ENCODE measurements at places on chromosomes 6 and 20.

- no peak for DNase-seq
Observed at GRCh38 chr6:4172368-4172767, 37.0 kb upstream of the ECI2 start.

- DNase-seq = no peak
Observed at GRCh38 chr6:40347571-40348011, 239.6 kb downstream of the LRFN2 start.

- no peak for DNase-seq
Observed at GRCh38 chr6:116431964-116432595, 29.1 kb upstream of the CALHM6 start.

DNA sequence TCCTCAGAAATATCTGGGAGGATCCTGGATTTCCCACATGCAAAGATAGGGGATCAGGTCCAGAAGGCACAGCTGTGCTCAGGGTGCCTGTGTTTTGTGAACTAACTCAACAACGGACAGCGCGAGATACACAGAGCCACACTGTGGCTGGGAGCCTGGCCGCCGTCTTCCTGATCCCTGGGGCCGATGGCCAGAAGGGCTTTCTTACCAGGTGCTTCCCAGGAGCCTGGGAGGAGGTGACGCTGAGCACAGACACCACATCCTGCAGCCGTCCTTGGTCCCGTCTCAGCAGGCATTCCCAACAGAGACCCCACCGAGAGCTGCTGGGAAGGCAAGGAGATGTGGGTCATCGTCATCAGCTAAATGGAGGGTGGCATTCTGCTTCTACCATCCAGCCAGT, 144.6 kb upstream of the AFDN start:
- DNase-seq = no peak

DNA sequence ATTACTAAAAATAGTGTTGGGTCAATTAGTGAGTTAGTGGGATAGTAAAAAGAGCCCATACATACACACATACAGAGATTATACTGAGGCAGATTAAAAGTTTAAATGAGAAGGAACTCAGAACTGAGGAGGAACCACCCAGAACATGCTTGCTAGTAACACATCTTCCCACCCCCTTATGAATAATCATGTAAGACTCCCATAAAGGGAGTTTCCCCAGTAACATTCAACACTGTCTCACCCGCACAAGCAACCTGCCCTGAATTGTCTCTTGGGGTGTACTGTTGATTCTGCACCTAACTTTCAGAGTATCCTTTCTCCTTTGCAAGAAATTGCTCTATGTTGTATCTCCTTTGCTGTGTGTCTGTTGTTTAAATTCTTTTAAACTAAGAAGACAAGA, 11.1 kb upstream of the HLA-DQB2 start:
- no peak for DNase-seq

DNA sequence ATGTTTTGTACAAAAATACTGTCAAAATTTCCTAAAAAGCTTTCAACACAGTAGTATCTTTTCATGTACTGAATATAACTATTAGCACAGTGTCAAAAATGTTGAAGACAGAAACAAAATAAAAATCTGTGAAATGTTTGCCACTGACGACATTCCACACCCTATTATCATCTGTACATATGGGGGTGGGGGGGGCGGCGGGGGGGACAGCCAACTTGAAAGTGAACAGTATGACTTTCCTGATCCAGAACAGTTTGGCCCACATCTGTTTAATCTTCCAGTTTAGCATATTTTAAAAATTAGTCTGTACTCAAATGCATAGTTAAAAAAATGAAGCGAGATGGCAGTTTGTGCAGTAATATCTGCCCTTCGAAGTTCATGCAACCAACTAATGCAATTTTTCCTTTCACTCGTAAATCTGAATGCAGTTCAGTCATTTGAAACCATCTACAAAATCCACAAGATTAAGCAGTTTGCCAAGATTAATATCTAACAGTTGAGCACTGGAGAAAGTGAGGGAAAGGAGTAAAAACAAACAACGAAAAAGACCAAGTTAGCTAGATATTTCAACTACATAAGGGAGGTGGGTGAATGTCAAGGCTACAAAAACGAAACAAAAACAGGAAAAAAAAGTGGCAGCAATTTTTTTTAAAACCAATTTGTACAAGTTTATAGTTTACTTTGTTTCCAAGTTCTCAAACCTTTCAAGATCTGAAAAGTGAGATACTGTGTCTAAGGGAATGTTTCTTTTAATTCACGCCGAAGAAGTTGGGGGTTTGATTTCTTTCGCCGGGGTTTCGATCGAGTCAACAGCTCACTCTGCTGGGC, 1.9 kb downstream of the CITED2 start:
- DNase-seq = no peak

DNA sequence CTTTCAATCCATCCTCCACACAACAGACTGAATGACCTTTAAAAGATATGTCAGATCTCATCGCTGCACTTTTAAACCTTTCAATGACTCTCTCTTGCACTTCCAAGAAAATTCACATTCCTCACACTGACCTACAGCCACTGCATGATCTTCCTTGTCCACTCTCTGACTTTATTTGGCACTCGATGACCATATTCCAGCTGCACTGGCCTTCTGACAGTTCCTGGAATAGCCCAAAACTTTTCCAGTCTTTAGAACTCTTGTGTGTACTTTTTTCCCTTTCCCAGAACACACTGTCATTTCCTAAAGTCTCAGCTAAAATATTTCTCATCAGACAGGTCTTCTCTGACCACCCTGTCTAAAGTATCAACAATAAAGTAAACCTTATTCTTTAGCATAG, 174.6 kb downstream of the ADGRG6 start:
- DNase-seq = no peak

DNA sequence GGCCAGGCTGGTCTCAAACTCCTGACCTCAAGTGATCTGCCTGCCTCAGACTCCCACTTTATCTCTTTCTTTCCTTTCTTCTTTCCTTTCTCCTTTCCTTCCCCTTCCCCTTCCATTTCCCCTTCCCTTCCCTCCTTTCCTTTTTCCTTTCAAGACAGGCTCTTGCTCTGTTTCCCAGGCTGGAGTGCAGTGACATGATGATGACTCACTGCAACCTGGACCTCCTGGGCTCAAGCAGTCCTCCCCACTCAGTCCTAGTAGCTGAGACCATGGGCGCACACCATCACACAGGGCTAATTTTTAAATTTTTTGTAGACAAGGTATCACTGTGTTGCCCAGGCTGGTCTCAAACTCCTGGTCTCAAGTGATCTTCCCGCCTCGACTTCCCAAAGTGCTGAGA, 377.6 kb upstream of the ZFP64 start:
- no peak for DNase-seq

GRCh38 chr20:44212792-44213191, 2.2 kb upstream of the OSER1 start:
- no peak for DNase-seq

DNA sequence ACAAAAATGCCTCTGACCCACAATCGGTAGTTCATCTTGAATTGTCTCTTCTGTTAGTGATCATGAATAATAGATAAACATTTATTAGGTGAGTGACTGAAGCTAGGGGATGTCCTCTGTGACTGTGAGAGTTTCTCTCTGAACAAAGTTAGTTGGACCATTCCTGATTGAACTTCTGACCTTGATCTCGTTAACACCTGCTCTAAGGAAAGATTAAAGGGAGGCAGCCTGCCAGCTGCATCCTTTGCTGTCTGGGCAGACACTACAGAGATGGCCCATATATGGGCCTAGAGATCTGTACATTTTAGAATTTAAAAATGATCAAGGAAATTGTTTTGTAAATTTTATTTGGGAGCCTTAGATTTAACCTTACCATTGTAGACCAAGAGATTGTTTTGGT, 27.3 kb downstream of the MAPK14 start:
- no peak for DNase-seq

DNA sequence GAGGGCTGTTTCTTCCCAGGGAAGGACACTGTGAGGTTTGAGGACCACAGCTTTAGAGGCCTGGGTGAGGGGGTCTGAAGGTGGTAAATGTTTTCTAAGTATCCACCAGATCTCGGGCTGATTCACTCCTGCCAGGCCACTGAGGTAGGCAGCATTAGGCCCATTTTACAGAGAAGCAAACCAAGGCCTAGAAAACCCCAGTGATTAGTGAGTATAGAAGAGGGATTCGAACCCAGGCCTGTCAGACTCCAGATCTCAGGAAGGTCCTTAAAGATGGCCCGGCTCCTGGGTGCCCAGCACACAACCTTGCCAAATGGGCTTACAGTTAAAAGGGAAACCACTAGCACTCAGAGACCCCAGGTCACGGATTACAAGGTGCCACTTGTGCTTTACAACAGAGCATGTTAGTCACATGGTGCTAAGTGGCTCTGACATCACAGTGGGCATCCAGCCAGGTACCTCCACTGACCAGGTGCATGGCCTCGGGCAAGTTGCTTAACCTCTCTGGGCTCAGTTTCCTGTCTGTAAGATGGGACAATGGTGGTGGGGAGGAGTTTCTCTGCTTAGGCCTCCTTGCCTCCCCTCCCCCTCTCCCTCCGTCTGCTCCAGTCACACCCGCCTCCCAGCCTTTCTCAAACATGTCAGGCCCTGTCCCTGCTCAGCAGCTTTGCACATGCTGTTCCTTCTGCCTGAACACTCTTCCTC, 18.8 kb upstream of the SIRPA start:
- DNase-seq = no peak

DNA sequence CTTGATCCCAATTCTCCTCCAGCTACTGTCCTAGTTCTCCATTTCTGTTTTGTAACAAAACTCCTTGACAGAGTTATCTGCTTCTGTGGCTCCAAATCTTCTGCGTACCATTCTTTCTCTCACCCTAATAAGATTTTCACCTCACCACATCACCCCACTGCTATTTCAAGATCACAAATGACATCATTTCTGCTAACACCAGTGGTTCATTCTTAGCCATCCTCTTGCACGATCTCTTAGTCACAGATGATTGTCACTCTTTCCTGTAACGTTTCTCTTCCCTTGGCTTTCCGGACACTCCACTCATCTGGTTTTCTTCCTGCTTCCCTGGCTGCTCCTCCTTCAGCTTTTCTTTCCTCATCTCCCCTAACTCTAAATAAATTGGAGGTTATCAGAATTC, 56.8 kb upstream of the FABP7 start:
- no peak for DNase-seq

DNA sequence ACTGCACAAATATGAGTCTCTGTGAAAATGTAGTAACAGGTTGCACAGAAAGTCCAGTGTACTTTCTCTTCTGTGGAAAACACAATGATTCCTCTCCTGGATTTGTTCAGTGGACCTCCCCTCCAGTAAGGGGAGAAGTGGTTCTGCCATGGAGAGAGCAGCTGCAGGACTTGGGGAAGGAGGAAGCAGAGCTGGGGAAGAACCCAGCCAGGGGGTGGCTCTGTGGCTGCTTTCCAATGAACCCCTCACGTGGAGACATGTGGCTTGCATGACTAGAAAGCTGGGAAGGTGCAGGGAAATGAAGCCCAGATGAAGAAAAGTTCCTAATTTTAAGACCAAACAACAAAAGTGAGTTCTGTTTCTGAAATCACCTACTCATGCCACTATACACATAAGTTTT, 31.9 kb downstream of the HMGN3 start:
- no peak for DNase-seq

DNA sequence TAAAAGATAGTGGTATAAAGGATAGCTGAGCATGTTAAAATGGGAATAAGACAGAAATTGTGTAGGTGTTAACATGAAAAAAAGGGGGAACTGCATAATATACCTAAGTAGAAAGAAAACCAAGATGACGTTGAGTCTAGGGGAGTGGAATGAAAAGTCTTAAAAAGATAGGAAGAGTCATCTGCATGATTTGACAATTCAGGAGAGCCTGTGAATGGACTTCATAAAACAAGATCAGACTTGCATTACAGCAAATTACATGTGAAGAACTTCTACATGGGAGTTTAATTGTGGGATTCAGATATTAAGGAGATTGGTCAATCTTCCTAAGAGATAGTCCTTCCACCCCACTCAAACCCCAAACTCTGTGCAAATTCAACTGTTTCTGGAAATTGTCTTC, 85.5 kb downstream of the WASF1 start:
- no peak for DNase-seq

- no peak for DNase-seq
Observed at GRCh38 chr20:11274141-11274594, 600.4 kb upstream of the JAG1 start.

DNA sequence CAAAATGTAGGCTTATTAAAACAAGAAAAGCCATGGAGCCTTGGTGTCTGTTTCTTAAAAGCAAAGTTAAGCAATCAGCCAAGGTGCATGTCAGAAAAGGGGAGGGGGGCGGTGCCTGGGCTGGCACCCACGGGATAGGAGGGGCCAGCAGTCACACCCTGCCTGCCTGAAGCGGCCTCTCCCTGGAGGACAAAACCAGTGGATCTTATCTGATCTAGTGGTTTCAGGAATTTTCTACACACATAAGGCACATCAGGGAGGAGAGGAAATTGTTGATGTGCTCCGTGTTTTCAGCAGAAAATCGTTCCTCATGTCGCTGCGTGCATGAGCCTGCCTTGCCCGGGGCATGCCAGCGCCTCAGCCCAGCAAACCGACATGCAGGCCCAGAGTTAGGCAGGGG, 276.4 kb downstream of the TAF4 start:
- no peak for DNase-seq

DNA sequence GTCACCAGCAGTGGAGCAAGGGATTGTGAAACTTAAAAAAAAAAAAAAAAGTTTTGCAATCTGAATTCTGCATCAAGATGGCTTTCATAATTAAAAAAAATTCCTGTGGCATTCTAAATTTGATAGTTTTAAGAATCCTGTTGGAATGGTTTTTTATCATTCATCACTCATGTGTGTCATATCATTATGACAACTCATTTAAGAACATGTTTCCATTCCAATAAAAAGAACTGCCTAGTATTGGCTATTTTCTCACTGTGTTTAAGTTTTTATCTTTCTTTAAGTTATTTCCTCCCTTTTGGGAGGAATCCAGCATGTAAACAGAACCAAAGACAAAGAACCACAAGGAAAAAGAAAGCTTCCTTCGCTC, 26.2 kb upstream of the RHAG start:
- DNase-seq = no peak

- DNase-seq = no peak
Observed at GRCh38 chr20:20561841-20562240, 150.6 kb downstream of the RALGAPA2 start.

DNA sequence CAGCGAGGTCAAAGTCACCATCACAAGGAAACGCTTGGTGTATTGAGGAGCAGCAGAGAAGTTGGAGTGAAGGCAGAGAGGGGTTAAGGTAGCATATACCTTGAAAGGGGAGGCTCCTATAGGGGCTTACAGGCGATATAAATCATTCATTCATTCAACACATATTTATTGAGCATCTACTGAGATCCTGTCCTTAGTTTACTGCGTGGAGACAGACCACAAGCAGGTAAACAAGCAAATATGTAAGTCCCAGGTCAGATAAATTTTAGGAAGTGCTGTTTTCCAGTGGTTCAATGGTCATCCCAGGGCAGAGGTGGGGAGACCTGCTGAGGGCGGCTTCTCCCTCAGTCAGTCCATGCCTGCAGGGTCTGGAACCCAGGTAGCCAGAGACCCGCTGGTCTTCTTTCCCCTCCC, 761 bp upstream of the DNMT3B start:
- no peak for DNase-seq

Data from smooth muscle cell of the brain vasculature (primary cell).